ENCODE measurements at places on chromosomes 3 and 15.

- no peak for DNase-seq
Observed at GRCh38 chr3:177251755-177252154, 54.5 kb upstream of the TBL1XR1 start.

DNA sequence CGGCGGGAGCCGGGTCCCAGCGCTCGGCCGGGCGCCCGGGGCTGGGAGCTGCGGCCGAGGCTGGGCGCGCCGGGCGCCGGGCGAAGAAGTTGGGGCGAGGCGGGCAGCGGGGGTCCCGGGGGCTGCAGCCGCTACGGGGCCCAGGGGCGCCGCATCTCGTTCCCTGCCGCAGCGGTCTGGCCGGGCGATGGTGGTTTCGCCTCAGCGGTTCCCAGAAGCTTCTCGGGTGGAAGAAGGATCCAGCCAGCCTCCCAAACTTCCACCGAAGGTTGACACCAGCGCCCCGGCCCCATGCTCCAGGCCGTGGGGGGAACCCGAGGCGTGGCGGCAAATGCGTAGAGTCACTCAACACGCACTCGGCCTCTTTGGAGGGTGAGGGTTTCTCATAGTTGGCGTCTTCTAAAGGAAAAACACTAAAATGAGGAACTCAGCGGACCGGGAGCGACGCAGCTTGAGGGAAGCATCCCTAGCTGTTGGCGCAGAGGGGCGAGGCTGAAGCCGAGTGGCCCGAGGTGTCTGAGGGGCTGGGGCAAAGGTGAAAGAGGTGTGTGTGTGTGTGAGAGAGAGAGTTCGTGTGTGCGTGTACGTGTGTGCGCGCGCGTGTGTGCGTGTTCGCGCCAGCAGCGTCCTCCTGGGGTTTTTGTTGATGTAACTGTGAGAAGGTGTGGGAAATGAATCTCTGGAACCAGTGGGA lies 940 bp downstream of the BOC start:
- DNase-seq, result peak; percentile 27

GRCh38 chr3:32557640-32558352 lies 12.9 kb downstream of the DYNC1LI1 start:
- DNase-seq, result peak; percentile 41

- peak; percentile 68 for DNase-seq
Observed at GRCh38 chr3:154427685-154428285, 2.2 kb downstream of the GPR149 start.

DNA sequence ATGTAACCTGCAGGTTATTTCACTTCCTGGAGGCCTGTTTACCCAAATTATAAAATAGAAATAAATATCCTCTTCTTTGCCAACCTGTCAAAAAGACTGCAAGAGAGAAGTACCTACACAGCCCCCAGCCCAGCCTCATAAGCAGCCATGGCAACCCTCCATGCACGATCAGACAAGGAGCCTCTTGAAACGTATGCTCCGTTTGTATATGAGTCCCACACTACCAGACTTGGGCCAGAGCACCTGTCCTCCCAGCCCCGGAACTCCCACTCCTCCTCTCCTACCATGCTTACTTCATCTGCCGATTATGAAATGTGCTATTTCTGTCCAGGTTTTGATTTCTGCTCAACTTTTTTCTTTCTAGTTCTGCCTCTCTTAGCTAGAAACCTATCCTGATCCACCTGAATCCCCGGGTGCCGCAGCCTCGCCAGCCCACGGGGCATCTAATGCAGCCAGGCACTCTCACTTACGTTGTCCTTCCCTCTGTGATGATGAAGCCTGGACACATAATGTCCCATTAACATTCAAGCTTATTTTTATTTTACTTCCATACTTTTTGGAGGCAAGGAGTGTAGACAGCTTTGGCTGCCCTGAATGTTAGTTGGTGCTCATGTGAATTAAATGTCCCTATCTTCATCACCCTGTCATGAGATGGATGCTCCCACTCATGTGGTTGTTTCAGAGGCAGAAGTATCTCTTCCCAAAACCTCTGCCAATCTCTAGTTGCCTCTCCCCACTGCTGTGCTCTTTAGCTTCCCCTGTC lies 73.8 kb downstream of the MB21D2 start:
- peak; percentile 11 for DNase-seq

GRCh38 chr3:157127831-157128767 lies 31.8 kb downstream of the CCNL1 start:
- DNase-seq, result no peak

GRCh38 chr3:115436767-115437301 lies 186.5 kb upstream of the GAP43 start:
- DNase-seq, result no peak

DNA sequence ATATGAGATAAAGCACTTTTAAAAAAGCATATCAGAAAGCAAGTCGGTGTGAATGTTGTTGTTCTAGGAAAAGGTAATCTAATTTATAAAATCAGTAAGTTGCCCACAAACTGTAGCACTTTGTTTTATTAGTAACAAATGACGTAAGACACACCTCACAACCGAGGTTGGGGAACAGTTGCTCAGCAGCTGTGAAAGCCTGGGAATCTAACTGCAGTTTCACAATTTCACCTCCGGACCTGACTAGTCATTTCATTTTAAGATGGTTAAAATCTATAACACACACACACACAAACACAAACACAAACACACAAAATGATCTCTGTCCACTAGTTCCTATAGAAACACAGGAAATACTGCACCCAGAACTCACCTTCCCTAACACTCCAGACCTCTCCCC lies 406.7 kb upstream of the NR2F2 start:
- no peak for DNase-seq

DNA sequence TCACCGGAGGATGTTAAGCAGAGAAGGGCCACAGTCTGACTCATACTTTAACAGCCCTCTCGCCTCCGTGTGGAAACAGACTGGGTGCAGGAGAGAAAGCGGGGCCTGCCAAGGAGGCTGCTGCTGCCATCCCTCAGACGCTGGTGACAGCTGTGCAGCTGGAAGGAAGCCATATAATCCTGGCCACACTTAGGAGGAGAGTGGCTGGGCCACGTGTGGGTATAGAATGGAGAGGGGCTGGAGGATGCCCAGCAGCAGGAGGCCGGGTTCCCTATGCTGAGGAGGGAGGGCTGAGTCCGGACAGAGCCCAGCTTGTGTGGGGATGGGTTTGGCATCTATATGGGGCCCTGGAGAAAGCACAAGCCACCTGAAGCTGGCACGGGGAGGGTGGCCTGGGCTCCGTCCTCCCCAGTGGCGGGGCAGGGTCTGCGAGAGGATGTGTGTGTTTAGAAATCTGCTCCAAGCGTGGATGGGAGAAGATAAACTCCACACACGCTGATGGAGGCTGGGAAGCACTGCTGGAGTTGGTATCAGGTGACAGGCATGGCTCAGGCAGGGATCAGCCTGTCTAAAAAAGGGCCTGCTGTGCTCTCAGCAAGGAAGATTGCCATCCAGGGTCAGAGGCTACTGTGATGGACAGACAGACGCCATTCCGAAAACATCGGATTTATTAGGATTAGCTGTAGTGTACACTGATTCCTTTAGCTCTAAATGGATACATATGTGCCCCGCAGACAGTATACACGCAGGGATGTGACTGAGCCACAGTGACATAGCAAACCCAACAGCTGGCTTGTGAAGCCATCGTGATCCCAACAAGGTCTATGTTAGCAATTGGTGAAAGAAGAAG lies 15.9 kb downstream of the ABTB1 start:
- DNase-seq, result no peak

- DNase-seq, result no peak
Observed at GRCh38 chr3:41244620-41245336, 45.5 kb downstream of the CTNNB1 start.

DNA sequence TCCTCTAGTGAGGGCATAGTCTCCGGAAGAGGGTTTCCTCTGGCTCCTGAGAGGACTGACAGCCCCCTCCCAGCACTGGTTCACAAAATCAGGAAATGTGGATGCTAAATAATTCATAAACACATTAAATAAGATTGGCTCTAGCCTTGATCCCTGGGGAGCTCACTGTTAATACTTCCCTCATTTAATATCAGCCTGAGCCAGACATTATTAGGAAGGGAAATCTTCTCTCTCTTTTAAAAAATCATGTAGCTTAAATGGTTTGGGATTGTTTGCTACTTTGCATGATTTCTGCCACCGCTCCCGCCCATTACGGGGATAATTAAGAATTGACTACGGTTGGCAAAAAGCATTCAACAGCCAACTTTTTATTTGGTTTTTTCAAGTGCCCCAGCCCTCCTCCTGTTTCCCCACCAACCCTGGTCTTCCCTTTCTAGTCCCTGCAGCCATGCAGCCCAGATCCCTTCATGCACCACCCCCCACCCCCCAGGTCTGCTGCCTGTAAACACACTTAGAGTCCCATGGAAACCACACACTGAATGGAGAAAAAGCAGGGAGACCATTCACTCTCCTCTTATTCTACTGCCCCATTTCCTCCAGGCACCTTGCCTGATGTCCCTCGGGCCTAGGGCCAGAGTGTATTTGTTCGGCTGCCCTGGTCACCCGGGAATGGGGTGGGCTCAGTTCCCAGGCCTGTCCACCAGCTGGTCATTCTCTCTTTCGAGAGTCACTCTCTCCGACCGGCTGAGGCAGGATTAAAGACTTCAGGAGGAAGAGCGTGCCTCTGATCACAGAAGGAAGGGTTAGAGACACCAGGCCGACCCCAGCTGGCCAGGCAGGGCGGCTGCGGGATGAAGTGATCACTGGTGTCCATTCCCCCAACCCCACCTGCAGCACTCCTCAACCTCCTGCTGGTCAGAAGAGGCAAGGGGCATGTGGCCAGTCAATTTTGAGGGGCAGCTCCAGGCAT lies 45.1 kb downstream of the SEMA5B start:
- DNase-seq, result no peak

GRCh38 chr3:181454451-181455027 lies 257.2 kb upstream of the SOX2 start:
- no peak for DNase-seq

DNA sequence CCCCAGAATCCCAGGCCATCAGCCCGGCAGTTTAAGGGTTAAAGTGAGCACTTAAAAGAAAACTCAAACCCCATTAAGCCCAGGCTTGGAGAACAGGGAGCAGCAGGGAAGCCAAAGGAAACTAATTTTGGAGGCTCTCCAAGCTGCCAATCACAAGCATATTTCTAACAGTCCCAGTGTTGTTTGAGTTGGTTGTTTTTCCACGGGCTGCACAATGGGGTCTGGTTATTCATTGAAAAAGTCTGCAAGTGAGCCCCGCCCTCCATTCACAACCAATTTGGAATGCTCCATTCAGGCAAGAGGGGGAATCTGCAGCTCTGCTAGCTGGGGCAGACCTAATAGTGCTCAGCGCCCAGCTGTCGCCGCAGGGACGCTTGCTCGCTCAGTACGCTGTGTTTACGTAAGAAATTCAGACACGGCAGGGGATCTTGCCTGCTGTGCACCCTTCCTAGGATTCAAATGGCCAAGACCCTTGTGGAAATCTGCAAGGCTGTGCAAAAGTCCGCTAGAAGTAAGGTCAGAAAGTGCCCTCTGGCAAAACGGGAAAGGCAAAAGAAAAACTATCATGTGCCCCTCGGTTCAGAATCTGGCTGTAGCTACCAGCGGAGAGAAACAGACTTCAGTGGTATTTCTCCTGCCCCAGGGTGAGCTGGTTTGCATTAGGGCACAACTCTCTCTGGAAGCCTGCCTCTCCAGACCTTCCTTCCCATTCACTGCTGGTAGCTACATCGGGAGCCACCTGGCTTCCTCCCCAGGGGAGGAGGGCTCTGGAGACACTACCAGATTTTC lies 11.0 kb downstream of the ETV5 start:
- DNase-seq, result peak; percentile 100

- peak; percentile 27 for DNase-seq
Observed at GRCh38 chr3:190596349-190597285, 82.7 kb downstream of the IL1RAP start.

- DNase-seq, result no peak
Observed at GRCh38 chr3:182035324-182035723, 323.6 kb downstream of the SOX2 start.

GRCh38 chr3:158402590-158402989 lies 168.4 kb upstream of the MLF1 start:
- no peak for DNase-seq

- DNase-seq, result no peak
Observed at GRCh38 chr15:99157456-99157855, 52.6 kb downstream of the SYNM start.

- DNase-seq, result no peak
Observed at GRCh38 chr15:55322467-55322866, 3.4 kb downstream of the PIGB start.

DNA sequence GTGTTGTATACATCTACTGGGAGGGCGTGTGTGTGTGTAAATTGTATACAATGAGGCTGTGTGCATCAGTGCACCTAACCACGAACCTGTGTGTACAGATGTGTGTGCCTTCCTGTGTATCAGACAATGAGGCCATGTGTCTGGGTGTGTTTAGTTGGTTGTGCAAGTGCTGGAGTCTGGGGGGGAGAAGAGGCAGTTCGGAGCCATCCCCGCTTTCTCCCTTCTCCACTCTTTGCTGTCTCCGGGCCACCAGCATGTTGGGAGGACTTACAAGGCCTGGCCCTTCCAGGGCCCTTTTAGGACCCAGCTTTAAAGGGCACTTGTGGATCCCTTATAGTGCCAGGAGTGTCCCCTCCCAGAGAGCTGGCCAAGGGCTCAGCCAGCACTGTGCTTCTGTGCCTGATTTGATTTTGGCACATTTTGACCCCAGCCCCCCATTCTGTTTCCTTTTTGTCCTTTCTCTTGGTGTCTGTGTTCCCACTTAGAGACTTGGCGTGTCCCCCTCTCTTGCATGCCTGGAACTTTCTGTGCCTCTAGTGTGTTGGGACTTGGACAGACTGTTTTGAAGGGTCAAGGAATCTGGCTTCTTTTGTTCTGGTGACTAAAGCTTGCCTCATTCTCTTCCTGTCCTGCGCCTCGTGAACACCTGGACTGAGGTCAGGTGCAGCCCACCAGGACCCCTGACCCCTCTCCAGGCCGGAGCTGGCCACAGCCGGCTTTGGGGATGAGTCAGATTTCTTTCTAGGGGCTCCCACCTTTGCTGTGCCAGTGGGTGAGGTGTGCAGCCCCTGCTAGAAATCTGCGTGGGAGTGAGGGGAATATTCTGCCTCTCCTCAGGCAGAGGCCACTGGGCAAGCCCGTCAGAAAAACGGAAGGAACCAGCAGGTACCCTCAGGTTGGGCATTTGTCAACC lies 1.5 kb downstream of the CTDSPL start:
- DNase-seq, result no peak

DNA sequence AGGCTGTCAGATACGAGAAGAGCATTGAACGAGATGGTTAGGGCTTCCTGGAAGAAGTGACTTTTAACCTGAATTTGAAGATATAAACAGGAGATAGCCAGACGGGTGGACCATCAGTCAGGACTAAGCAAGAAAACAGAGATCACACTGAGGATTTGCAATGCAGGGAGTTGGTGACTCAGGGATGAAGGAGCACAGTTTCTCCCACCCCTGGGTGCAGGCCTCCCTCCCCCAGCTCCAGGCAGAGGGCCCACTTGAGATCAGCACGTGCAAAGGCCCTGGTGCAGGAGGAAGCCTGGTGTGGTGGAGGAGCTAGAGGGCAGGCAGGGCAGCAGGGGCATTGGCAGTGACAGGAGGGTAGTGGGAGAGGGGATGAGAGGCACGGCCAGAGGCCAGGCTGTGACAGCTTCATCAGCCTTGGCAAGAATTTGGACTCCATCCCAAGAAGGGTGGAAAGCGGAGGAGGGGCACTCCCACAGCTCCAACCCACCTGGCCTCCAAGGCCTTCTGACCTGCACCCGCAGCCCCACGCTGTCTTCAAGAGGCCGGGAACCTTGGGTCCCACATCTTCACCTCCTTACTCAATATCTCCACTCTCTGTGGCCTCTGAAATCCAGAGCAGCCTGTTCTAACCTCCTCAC lies 8.7 kb upstream of the PCSK6 start:
- no peak for DNase-seq

- DNase-seq, result no peak
Observed at GRCh38 chr3:117814975-117815374, 1105.4 kb downstream of the TUSC7 start.

All from NCI-H1105 treated with DMSO at 0.1 percent for 48 hours (cell line).